ENCODE measurements at places on chromosomes 5 and 9. TPM values are rescaled to one million over a fixed set of nuclear protein-coding genes. Genes with fewer than 3 reads are reported as not detected.
A peak's percentile ranks its signal among the peaks of the same experiment; 100 is the strongest.

PCDHGB7 gene
- 11.7 TPM for total RNA-seq

CDKN2A gene
- 4.0 TPM for total RNA-seq

HEMGN gene
- not detected for total RNA-seq

DNA sequence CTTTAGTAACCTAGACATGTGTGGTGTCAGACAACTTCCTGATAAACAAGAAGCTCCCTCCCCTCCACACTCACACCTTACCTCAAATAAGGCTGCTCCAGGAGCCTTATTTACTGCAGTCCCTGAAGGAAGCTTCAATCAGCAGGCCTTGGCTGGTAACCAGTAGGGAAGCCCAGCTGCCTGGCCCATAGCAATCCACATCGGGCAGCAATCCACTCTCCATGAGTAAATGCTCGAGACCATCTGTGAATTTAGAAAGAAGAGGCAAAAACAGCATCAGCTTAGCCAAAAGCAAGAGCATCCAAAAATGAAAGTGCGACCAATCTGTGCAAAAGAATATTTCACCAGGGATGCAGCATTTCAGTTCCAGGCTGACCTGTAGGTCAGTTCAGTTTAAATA is 213.3 kb upstream of the TUSC1 start:
- DNase-seq, result no peak
- H3K27ac ChIP-seq, result no peak overlapping the region
- H3K36me3 ChIP-seq, result no peaks in the 10 kb centered on the region

DNA sequence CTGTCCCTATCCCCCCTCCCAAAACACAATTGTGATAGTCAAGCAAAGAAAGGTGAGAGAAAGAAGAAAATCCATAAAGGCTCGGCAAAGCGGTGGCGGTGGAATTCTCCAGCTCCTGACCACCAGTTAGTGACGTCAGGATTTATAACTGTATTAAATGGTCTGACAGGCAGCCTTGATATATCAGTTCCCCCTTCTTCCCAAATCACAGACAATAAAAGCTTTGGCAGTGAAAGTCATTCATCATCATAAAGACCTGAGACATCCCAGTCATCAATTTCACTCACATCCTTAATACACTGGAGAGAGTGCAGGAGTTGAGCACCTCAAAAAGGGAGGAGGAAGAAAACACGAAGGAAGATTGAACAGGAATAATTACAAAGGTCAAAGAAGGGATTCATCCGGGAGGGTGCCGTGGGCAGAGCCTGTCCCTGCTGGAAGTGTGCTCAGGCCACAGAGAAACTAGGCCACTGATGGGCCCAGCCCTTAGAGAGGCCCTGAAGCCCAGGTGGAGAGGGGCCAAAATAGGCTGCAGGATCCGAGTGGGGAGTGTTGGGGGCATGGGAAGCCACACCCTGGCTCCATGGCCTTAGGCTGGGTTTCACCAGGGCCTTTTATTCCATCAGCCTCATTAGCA is 131.9 kb downstream of the PAX5 start:
- DNase-seq, result no peak

GRCh38 chr9:131238402-131239021 is 37.8 kb downstream of the FAM78A start:
- H3K4me1 ChIP-seq, result peaks cover 19% of the 10 kb centered on the region
- 0 out of 2 replicates have a peak overlapping the region, but pooled peaks have one; percentile 14 for H3K4me3 ChIP-seq
- peak overlapping the region; percentile 73 for H3K27ac ChIP-seq
- H3K36me3 ChIP-seq, result no peaks in the 10 kb centered on the region
- H3K27me3 ChIP-seq, result no peaks in the 10 kb centered on the region

DNA sequence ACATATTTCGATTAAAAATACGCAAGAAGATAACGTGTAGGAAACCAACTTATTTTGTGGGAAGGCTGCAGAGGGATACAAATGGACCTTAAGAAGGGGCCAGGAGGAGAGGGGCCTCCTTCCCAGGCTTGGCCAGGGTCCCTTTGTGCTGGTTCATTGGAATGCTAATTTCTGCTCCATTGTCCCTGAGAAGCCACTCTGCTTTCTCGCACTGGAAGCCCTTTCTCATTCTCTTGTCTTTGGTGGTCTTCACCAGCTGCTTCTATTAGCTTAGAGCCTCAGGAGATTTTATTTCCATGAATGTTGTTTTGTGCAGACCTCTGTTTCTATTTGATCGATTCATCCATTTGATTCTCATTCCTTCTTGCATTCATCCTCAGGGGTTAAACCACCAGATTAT is 325.4 kb downstream of the TMEM38B start:
- no peaks in the 10 kb centered on the region for H3K36me3 ChIP-seq
- H3K4me3 ChIP-seq, result peak overlapping the region; percentile 25
- peaks cover 31% of the 10 kb centered on the region for H3K4me1 ChIP-seq
- peak overlapping the region; percentile 56 for H3K27ac ChIP-seq
- DNase-seq, result peak; percentile 59

- no peaks in the 10 kb centered on the region for H3K4me1 ChIP-seq
- no peak overlapping the region for H3K4me3 ChIP-seq
- no peaks in the 10 kb centered on the region for H3K36me3 ChIP-seq
- no peaks in the 10 kb centered on the region for H3K27me3 ChIP-seq
- DNase-seq, result no peak
Measured at GRCh38 chr5:91345461-91345860, 37.7 kb downstream of the ARRDC3 start.

- no peaks in the 10 kb centered on the region for H3K27me3 ChIP-seq
- no peaks in the 10 kb centered on the region for H3K36me3 ChIP-seq
- DNase-seq, result no peak
Measured at GRCh38 chr9:131997076-131997475, 82.6 kb downstream of the MED27 start.

Data from GM23338 (cell line).